ENCODE measurements at places on chromosomes 3 and 15.

DNA sequence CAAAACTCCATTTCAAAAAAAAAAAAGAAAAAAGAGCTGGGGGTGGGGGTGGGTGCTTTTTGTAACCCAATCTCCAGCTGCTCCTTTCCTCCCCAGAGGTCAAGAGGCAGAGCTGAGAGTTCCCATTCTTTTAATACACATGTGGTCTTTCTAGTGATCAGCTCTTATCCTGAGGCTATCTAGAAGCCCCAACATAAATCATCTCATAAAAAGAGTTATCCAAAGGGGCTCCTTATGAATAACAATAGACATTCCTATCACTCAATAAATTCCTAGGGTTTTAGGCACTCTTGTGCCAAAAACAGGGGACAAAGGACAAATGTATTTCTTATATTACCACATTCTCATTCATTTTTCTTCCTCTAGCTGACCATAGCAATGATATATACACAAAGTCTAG is 25.1 kb upstream of the GAP43 start:
- DNase-seq: no peak

GRCh38 chr15:33915571-33916407 is 52.5 kb upstream of the CHRM5 start:
- no peak for DNase-seq

DNA sequence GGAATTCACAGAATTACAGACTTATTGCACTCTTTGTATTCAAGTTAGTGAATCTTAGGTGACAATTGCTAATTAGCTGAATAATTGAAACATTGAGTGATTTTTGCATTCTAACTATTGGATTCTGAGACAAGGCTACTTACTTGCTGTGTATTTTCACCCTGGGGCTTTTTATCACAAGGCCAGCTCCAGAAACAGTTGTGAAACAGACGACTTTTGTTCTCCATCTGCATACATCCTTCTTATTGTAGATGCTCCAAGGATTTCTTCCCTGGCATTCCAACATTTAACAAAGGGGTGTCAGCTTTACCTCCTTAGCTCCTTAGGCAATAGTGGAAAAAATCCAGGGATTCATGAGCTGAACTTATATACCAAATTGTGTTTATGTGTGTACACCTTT is 233.2 kb upstream of the CHRM5 start:
- no peak for DNase-seq

GRCh38 chr15:99997112-99997651 is 263.9 kb upstream of the LYSMD4 start:
- DNase-seq: no peak

- peak; percentile 41 for DNase-seq
These were observed 70.4 kb downstream of the KLF13 start for GRCh38 chr15:31396881-31397560.

DNA sequence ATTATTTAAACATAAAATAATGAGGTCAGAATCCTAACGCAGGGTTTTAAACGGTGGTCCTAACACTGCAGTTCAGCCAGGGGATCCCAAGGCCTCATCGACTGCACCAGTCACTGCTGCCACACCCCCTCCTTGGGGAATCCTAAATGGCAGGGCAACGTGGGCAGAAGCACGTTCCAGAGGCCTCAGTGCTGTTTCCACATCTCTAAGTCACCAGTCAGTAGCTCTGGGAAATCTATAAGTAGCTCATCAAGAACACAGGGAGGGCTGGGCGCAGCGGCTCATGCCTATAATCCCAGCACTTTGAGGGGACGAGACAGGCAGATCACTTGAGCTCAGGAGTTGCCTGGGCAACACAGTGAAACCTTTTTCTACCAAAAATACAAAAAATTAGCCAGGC is 47.5 kb downstream of the PRTG start:
- peak; percentile 71 for DNase-seq

GRCh38 chr3:113629584-113630421 is 66.6 kb downstream of the USF3 start:
- DNase-seq: no peak

DNA sequence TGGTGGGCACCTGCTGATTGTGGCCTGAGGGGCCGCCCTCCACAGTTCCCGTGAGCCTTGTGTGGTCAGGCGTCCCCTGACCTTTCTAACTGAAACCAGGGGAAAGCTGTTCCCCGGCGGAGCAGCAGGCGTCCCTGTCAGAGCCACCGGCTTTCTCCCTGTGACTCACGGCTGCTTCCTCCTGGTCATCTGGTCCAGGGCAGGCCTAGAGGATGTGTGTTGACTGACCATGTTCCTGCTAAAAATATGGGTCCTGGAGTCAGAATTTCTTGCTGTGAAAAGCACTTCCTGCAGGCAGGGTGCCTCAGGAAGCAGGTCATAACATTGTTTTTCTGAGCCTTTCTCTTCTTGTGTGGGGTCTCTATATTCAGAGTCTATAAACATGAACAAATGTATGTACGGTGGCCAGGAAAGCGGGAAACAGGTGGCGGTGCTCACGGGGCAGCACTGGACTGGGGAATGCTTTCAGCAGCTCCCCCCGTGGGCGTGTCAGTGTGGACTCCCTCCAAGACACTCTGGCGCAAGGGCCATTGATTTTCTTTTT is 38.4 kb upstream of the CGNL1 start:
- no peak for DNase-seq

Measured in D341Med (cell line).